Thoracic aorta (tissue), 2 donors: ENCODE measurements at places on chromosomes 3 and 15.
A peak's percentile ranks its signal among the peaks of the same experiment; 100 is the strongest.

DNA sequence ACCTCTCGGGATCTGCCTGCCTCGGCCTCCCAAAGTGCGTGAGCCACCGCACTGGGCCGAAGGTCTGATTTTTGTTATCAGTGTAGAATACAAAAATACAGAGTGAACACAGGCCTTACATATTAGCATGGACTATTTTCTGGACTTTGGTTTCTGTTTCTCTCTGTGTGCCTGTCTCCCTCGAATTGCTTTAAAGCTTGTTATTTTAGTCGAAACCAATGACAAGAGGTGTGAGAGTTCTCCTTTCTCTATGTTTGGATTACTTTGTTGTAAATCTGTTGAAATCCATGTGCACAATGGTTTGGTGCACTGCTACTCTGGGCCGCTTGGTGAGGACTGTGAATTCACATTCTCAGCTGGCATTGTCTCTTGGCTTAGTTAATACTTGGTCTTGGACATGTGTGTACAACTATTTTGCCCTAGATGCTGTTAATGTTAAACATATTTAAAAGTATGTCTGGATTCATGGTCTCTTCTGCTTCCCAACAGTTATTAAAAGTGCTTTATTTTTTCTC lies 23.9 kb downstream of the MED12L start:
- DNase-seq = no peak

DNA sequence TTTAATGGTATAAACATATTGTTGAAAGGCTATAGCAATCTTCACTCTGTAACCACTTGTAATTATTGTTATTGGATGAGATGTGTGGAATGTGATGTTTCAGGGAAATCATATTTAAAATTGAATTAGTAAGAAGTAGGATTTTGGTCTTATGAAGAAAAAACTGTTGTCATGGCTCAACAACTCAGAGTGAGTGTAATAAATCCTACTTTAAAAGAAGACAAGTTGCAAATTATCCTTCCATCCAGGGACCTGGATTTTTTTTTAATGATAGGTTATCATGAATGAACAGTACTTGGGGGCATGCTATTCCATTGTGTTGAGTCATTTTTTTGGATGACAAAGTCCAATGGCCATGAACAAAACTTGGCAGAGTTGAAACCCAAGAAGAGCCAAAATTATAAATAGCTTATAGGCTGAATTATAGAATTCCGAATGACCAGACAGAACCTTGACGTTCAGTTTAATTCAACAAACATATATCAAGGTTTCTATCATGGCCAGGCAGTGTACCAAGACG lies 625.5 kb upstream of the ZNF717 start:
- DNase-seq = no peak

- DNase-seq = no peak
Measured at GRCh38 chr3:15307580-15307979, 24.8 kb downstream of the SH3BP5 start.

DNA sequence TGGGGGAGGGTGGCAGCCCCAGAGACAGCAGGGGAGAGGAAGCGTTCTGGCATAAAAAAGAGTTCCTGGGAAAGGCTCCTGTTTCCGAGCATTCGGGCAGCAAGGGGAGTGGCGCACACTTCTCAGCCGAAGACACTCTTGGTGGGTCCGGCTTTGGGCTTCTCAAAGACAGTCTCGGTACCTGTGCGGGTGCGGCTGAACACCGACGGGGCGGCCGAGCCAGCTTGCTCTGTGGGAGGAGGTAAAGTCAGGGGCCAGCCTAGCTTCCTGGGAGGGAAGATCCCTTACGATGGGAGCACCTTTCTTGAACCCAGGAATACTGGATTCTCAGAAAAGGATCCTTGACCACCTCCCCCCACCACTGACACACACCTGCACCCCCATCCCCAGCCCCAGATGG lies 1.6 kb downstream of the MUSTN1 start:
- DNase-seq = no peak

DNA sequence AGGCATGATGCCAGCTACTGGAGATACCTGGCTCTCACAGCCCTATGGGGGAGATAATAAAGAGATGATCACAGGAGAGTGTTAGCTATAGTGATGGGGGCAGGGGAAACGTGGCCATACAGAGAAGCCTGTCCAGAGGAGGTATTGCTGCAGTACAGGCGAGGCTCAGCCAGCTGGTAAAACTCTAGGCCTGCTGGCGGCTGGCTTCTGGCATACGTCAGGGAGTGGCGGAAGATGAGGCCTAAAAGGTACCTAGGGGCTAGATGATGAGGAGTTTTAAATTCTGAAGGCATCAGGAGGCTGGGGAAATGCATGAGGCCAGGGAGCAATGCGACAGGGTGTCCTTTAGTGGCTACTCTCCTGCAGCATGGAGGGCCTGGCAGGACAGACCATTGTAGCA lies 110.7 kb downstream of the EEFSEC start:
- DNase-seq = no peak

- no peak for DNase-seq
Measured at GRCh38 chr3:134640872-134641470, 9.9 kb downstream of the KY start.

- DNase-seq = no peak
Measured at GRCh38 chr3:18533039-18533438, 107.9 kb upstream of the SATB1 start.

- no peak for DNase-seq
Measured at GRCh38 chr15:25694823-25695312, 168.3 kb downstream of the ATP10A start.

GRCh38 chr3:53773611-53774368 lies 72.4 kb downstream of the CHDH start:
- peak; percentile 17 for DNase-seq

- DNase-seq = no peak
Measured at GRCh38 chr3:187130346-187131066, 8.8 kb downstream of the RPL39L start.

DNA sequence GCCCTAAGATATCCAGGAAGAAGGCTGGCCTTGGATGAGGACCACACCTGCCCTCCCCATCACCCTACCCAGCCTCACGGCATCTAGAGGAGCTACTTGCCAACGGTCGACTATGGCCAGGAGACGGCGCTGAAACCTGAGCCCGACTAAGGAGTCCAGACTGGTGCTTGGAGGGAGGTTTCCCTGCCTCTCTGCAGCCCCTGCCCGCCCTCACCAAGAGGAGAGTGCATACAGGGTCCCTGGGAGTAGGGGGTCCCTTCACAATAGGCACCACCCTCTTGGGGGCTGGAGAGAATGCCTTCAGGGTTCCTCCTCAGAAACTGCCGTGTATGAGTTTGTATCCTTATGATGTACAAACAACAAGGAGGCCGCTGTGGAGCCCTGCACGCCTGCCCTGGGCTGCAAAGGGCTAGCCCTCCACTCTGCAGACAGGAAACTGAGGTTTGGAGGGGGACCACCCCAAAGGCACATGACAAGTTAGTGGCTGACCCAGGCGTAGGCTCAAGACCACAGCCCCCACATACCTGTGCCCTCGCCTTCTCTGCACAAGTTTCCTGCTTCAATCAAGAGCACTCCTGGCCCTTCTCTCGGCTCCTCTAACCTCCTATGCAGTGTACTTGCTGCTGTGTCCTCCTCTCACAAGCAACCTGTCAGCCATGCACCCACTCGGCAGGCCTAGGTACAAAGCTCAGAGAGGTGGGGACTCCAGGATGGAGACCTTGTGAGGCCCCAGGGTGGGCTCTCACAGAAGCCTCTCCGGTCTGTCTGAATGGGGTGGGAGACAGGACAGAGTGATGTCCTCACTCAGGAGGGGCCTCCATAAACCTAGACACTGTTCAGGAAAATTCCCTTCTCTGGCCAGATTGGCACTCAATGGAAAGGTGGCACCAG lies 7.4 kb downstream of the KLF15 start:
- no peak for DNase-seq

DNA sequence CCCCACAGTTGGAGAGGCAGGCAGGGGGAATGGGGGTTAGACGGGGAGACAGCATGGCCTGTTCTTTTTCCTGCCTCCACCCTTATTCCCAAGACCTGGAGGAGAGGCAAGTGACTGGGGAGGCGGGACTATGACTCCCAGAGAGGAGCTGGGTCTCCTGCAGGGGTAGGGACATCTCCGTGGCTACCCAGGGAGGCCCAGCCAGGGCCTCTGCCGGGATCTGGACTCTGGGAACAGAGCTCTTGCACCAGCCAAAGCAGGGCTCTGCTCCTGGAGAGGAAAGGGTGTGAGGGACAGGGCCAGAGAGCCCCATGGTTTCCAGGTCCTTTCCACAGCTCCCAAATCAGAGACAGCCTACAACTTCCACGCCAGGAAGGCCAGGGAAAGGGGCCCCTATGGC lies 22.8 kb downstream of the CFAP100 start:
- DNase-seq = no peak

GRCh38 chr3:187042346-187042745 lies 97.0 kb downstream of the RPL39L start:
- no peak for DNase-seq

DNA sequence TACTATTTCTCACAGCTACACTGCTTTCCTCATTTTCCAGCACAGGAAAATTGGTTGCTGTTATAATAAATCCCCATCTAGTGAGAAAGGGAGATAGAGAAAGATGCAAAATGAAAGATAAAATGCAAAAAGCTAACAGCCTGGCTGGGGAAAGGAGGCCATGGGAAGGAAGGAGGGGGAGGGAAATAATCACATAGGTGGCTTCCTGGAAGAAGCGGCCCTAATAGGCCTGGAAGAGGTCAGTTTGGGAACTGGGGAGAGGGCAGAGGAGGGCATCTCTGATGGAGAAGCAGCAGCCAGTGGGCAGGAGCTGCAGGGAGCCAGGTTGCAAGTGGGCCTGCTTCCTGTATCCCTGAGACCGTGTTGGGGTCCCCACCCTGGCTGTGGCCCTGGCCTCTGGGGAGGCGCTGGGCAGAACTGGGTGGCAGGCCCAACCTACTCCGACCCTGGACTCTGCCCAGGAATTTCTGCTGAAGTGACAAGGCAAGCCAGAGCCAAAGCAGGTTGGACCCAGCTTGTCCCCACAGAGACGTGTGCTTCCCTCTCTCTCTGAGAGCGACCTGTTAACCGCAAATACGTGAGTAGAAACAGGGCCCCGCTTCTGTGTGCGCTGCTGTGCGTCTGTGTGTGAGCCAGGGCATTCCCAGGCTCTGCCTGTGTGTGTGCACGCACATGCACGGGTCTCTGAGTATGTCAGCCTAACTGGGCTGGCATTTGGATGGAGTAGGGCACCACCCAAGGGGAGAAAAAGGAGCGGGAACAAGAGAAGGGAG lies 1.9 kb downstream of the SLC28A1 start:
- no peak for DNase-seq

DNA sequence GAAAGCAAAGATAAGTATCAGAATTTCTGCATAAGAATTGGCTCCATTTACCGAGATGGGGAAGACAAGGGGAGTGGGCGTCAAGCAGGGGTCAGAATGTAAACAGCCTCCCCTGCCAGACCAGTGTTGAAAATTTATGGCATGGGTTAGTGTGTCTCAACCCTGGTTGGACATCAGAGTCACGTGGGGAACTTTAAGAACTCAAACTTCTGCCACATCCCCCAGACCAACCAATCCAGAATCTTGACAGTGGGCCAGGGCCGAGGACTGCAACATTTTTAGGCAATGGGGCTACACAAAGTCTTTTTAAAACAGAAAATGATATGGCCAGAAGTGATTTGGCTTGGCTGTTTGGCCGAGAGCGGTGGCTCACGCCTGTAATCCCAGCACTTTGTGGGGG lies 14.3 kb upstream of the MASP1 start:
- DNase-seq = no peak

GRCh38 chr15:80850941-80851451 lies 71.8 kb downstream of the CEMIP start:
- no peak for DNase-seq

DNA sequence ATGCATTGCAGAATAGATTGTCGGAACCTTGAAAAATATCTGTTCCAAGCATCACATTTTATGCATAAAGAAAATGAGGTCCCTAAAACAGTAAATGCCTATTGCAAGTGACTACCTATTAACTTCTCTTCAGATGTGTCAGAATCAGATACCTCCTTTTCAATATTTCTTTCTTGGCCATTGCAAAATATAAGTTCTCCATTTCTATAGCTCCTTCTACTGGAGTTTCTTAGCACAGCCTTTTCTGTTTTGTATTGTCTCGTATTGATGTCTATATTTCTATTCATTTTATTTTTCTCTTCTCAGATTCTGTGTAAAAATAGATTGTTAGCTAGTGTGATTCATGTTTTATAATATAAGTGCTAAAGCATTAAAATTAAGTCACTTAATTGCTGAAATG lies 63.4 kb downstream of the PPARG start:
- DNase-seq = no peak

- DNase-seq = no peak
Measured at GRCh38 chr3:26731843-26732242, 109.3 kb downstream of the LRRC3B start.

GRCh38 chr15:80849308-80849707 lies 70.1 kb downstream of the CEMIP start:
- peak; percentile 32 for DNase-seq
